ENCODE measurements at places on chromosomes 13 and 19.

- peak; percentile 37 for DNase-seq
Observed at GRCh38 chr19:1122972-1123363, 19.2 kb downstream of the GPX4 start.

DNA sequence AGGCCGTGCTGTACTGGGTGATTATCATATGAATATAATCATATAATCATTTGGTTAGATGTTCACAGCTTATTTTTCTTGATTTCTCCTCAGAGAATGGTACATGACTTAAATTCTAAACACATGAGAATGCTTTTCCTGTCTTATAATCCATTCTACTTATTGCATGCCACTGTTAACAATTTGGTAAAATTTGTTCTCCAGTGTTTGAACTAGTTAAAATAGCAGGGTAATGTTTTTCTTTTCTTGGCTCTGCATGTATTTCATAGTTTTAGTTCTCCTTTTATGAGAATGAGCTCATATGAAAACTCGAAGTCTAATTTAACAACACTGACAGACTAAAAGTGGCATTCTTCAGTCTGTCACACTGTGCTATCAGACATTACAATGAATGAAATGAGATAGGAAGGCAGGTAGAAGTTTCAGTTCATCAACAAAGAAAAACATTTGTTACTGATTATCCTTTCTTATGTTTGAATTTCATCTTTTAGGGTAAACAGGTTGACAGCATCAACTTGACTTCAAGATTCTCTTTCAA, 10.2 kb downstream of the SPRYD7 start:
- DNase-seq = no peak

- no peak for DNase-seq
Observed at GRCh38 chr19:17950310-17951156, 16.4 kb upstream of the KCNN1 start.

GRCh38 chr13:86085890-86086289, 286.7 kb upstream of the SLITRK6 start:
- DNase-seq = no peak

DNA sequence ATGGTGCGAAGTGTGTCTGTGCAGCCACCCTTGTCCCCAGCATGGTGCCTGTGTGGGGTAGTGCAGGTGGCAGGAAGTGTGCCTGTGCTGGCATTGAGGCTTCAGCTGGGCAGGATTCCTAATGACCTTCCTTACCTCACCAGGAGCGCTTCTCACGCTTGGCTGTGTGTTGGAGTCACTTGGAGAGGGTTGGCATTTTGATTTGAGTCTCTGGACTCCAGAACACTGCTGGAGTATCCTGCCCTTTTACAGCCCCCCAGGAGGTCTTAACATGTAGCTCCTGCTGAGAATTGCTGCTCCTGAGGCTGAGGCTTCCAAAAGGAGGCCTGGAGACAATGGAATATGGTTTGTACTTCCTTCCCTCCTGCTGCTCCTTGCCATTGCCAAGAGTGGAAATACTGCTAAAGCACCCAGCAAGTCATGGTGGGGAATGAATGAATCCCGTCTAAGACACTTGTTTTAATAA, 87.1 kb downstream of the ARHGEF7 start:
- DNase-seq = no peak

- DNase-seq = no peak
Observed at GRCh38 chr19:51594774-51595109, 23.7 kb downstream of the ZNF175 start.

- DNase-seq = no peak
Observed at GRCh38 chr13:112818698-112819045, 128.8 kb downstream of the ATP11A start.

DNA sequence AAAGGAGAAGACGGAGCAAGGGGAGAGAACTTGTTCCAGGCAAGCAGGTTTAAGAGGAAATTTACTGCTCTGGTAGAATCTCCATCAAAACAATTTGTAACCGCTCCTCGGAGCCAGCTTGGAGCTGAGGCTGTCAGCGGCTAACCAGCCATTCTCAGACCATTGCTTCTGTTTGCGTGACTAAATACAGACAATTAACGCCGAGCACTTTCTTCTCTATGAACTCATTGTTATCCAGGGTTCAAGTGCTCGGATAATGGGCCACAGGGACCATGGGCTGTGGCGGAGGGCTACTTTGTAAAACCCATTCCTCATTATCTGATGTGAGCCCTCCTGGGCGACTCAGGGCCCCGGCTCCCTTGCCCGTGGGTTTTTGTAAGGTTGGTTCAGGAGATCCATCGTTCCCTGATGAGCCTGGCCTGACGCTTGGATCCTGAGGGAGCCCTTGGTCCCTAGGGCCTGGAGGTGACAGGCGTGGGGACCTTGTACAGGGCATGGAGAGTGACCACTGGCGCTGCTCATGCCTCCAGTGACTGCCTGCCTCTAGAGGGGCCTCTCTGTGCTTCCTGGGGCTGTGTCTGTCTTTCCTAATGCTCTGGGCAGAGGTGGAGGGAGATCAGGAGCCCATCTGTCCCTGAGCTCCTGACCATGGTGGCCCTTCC, 61.5 kb upstream of the ZNF536 start:
- DNase-seq = no peak

DNA sequence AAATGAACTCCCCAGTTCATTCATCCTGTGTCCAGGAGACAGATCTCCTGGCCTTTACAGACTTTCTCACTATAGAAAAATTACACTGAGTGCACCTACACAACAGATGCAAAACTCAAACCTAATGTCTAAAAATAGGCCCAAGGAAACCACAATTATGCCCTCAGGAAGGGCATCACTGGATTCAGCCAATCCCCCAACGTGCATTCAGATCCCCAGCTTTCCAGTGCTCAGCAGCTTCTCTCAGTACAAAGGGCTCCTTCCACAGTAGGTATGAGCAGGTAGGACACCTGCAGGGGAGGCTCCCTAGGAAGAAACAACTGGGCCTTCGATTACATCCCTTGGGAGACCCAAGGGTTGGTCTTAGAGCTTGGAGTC, 2.1 kb downstream of the ZNF709 start:
- no peak for DNase-seq

GRCh38 chr13:73307481-73307880, 248.7 kb downstream of the KLF5 start:
- DNase-seq = no peak

- no peak for DNase-seq
Observed at GRCh38 chr13:26616126-26616525, 58.6 kb downstream of the WASF3 start.

- DNase-seq = no peak
Observed at GRCh38 chr19:14434543-14435319, 1.6 kb downstream of the PKN1 start.

DNA sequence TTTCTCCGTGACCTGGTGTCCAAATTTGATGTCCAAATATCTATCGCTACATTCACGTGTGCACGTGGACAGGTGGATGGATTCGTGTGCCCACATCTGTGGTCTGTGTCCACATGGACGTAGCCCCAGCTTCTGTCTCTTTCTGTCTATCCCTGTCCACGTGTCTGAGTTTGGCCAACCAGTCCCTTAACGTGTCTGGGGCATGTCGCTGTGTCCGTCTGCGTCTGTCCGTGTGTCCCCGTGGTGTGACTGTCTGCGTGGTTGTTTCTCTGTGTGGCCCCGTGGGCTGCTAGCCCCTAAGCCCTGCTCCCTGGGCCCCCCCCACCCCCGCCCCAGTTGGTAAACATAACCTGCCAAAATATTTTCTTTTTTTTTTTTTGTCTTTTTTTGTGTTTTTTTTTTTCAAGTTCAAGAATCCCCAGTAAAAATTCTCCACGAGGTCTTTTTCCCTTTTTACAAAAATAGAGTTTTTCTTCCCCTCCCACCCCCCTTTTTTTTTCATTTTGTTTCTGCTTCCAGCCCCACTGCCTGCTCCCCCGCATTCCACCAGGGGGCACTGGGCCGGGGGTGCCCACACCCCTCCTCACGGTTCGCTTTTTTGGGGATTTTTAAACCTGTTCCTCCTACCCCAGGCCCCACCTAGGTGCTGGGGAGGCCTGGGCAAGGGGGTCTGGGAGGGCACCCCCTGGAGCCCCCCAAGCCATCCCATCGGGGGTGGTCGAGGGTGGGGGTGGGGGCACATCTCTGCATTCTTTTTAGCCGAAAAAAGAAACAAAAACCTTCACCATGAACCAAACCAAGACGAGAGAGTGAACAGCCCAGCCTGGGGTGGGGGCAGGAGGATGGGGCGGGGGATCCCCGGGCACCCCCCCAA, 18.3 kb downstream of the PRKCSH start:
- DNase-seq = no peak

DNA sequence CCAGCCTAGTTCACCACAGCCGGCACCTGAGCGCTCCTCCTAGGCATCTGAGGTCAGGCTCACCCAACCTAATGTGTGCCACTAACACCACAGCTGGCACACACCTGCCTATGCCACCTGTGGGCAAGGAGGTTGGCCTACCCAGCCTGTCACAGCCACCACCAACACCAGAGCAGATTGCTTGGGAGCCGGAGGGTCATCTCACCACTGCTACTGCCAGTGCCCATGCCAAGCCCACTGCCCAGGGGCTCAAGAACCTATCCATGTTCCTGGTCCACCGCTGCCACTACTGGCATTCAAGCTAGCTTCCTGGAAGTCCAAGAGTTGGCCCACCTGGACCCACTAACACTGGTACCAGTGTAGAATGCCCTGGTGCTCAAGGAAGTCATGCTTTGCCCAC, 42.5 kb downstream of the F2RL3 start:
- DNase-seq = no peak
